Activated T-cell treated with anti-CD3 and anti-CD28 coated beads, Interleukin-2, amount 50 U/mL, for 72 hours (primary cell): ENCODE measurements at places on chromosomes 6 and 20. TPM values are rescaled to one million over a fixed set of nuclear protein-coding genes. Genes with fewer than 3 reads are reported as not detected.

APOBEC2 gene
- total RNA-seq = not detected

MAPK13 gene
- 68.2 TPM for total RNA-seq

TP53TG5 gene
- 0.83 TPM for total RNA-seq

CCN5 gene
- total RNA-seq = not detected

DNA sequence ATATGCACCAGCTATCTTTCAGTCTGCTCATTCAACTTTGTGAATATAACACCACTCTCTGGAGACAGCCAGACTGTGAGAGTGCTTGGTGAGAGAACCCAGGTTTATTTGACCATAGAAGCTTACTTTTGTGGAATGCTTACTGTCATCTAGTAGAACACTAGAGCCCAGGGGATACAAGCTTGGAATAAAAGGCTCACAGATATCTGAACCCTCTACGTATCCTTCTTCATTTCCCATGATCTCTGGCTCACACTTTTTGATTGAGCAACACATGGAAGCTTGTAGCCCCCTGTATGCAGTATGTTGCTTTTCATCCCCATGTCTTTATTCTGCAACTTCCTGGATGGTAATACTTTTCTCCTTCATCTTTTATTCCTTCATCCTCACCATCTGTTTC lies 835.3 kb upstream of the CITED2 start:
- no peak for DNase-seq

DNA sequence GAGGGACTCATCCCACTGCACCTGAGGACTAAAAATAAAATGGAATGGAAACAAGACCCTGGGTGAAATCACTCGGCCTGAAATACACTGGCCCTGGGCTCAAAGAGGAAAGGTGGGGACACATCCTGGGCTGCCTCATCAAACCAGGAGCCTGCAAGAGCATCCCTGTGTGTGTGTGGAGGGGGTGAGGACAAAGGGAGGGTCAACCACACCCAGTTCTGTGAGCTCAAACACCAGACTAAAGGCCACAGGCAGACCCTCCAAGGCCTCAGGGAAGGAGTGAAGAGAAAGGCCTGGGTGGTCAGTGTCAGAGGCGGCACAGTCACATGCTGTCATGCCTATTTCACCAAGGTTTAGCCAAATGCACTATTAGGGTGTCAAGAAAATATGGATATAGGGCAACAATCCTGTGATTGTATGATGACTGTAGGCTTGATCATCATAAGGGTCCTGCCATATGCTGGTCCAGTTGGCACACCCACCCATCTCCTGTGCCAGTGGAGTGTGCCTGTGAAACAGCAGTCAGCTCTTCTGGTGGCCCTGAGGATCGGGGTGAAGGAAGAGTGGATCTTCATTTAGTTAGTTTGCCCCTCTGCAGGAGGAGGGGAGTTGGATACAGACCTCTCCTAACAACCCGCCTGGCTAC lies 28.9 kb downstream of the SRSF3 start:
- no peak for DNase-seq

GRCh38 chr6:23637296-23637695 lies 488.7 kb upstream of the NRSN1 start:
- no peak for DNase-seq

- no peak for DNase-seq
These were observed 457.9 kb upstream of the PTCHD4 start for GRCh38 chr6:48568856-48569255.

- DNase-seq = no peak
These were observed 74.0 kb downstream of the HAO1 start for GRCh38 chr20:7866285-7866684.

DNA sequence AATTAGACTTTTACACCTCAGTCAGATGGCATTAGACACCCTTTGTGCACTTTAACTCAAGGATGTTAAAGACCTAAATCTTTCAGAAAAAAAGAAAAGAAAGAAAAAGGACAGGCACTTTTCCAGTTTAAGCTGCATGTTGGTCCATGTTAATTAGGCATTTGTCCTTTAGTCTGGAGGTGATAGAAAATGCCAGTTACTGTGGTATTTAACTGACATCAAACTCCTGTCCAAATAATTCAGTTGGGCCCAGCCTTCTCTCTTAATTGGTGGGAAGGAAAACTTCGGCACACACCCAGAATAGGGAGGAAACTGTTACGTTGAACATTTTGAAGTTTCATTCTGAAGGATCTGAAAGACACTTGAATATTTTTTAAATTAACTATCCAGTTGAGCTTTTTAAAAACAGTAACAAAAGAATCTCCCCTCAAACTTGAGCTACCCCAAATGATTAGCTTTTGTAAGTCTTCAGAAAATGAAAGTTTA lies 30.3 kb downstream of the RREB1 start:
- no peak for DNase-seq

- DNase-seq = no peak
These were observed 33.5 kb downstream of the RPP21 start for GRCh38 chr6:30378290-30378937.

DNA sequence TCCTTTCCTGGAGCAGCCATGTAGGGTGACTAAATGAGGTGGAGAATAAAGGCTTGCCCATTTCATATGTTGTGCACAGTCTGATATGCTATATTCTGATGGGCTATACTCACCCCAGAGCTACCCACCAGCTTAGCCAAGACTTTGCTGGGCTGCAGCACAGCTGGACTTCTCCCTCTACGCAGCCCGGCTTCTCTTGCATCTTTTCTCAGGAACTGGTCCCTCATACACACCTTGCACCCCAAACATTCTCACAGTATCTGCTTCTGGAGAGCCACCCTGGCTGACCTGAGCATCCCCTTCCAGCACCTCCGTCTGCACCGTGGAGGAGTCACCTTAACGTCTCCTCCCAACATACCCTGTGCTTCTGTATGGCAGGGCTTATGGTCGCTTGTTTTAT lies 150.8 kb upstream of the PMEPA1 start:
- DNase-seq = no peak

DNA sequence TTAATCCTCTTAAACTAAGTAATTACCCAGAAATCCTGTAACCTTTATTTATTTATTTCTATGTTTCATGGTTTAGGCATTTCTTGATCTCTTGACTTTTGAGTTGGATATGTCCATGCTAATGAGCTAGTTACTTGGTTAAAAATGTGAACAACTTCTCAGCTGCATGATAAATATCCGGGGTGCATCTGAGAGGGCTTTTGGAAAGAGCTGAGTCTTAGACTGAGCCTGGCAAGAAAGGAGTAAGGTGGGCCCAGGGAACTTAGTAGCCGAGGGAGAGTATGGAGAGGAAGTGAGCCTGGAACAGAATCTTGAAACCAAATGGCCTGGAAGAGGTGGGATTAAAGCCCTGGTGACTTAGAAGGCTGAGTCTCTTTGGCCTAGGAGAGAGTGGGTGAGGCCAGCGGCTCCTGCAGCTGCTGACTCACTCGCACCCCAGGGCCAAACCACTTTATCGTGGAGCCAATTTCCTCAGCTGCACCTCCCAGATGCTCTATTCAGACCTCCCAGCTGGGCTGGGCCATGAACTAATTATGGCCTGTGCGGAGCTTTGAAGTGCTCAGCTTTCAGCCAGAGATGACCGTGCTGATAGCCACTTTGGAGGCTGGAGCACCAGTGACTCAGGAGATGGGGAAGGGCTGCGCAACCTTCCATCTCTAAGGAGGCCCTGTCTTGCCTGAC lies 19.1 kb downstream of the TGM3 start:
- no peak for DNase-seq

DNA sequence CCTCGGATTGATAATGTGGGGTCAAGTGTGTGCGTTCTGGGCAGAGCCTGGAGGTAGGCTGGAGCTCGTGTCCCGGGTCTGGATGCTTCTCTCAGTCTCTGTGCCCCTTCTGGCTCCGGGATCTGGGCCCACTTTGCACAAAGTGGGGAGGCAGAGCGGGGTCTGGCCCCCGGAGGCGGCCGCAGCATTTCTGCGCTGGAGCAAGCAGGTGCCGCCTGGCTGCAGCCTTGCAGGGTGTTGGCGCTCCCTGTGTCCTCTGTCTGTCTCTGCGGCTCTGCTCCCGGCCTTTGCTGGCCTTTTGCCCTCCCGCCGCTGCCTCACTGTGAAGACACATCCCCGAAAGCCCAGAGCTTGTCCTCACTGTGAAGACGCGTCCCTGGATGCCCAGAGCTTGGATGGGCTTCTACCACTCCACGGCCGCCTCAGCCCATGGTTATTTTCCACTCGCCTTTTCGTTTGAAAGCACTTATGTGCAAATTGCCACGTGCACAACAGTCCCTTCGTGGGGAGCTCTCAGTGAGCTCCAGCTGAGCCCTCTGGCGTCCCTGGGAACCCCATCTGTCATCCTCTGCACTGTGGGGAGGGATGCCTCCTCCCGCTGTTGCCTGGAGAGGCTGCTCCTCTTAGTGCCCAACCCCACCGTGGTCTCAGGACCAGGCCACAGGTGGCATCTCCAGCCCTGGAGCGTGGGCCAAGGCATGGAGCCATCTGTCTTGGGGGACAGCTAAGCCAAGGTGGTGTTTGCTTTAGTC lies 17.4 kb downstream of the SLCO4A1 start:
- DNase-seq = no peak

DNA sequence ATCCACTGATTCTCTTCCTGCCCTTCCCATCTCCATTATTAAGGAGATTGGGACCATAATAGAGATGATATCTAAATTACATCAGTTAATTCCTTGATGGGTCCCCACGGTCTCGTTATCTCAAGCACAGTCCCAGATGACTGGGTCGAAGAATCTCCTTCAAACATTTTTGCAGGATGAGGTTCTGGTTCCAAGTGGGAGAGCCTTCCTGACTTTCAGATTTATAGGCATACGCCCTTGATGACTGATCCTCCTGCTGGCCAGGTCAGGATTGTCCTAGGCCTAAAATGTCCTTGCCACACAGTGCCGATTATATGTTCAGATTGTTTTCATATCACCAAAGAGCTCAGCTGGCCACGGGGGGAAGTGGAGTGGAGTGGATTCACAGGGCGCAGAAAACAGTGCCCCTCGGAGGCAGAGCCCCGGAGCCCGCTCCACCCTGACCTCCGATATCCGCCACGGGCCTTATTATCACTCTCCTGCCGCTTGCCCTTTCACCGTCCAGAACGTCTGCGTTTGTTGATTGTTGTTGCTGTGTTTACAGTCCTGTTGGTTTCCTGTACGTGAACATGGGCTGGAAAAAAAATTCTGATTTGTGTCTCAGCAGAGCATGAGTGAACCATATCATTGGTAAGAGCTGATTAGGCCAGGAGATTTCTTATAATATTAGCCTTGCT lies 8.9 kb downstream of the BMP6 start:
- DNase-seq = no peak

DNA sequence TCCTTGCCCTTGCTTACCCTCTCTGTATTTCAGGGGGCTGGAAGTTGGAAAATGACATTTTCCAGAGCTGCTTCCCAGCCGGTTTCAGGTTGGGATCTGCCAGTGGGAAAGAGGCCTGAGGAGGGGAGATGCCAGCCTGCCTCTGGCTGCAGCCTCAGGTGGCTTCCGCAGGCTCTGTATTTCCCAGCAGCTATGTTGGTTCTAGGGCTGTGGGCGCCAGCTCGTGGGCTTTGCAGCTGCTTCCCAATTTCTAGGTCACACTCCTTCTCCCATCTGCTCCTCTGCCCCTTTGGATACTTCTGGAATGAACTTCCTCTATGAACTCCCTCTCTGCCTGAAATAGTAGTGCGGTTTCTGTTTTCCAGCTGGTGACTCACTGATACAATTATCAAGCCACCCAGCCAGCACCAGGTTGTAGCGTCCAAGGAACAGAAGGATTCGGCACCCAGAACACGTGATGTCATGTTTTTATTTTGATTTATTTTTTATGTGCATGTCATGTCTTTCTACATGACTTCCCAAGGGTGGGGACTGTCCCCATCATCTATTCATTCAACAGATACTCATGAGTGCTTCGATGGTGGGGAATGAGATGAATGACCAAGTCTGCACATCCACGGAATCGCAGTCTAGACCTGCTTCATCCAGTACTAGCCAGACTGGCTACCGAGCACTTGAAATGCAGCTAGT lies 38.0 kb downstream of the TGM2 start:
- DNase-seq = no peak

DNA sequence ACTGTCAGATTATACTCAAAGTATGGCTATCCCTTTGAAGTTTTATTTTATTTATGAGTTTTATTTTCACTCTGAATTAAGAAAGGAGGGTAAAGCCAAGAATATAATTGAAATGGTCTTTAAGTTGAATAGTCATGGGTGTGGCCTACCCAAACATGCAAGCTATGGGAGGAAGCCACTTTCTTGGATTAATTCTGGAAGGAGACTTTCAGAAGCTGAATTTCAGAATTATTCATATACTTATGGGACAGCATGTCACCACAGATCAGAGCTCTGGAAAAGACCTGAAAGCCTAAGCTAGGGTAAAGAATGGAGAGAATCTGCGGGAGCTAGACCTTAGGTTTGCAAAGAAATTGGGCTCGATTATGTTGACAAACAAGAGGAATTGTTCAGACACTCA lies 242.4 kb upstream of the FKBP1C start:
- DNase-seq = no peak

- no peak for DNase-seq
These were observed 1217.6 kb upstream of the GJE1 start for GRCh38 chr6:140915103-140915502.

DNA sequence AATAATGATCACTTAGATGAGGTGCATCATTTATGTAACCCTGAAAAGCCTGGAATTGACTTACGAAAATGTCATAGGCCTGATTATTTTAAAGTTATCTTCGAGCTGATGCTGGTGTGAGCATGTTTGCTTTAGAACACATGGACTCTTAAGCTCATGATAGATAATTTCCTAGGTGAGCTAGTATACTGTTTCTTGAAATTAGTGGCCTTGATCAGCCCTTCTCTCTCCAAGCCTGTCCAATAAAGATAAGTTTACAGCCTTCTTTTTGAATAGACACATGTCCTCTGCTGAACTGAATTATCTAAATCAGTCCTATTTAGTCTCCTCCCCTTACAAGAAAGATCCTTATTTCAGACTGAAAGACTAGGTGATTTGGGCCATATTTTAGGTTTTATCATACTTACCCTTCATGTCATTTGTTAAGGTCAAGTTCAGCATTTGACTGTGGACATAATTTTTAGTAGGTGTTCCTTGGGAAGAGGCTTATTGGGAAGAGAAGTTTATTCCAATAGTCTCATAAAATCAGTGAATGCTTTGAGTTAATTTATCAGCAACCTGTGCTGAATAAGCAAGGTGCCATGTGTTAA lies 15.3 kb downstream of the FOXO3 start:
- DNase-seq = no peak

GRCh38 chr6:138596591-138596990 lies 97.3 kb upstream of the NHSL1 start:
- DNase-seq = no peak
